ENCODE measurements at places on chromosomes 12 and 14.

- DNase-seq: no peak
Measured at GRCh38 chr14:77542421-77543239, 44.0 kb upstream of the ISM2 start.

DNA sequence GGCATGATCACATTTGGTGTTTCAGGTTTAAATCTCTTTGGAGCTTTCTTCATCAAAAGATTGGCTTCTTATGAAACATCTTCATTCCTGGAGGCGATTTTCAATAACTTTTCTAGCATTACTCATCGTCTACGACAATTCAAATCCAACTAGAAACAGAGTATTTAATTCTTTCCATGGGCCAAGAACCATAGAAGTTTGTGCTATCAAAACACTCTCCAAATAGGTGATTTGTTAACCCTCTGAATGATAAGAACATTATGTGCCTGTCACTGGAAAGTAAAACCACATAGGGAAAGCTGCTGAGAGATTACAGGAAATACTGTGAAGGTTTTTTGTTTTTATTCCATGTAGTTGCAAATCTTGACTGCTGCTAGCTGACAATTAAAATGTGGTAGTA, 6.9 kb upstream of the DCN start:
- no peak for DNase-seq

DNA sequence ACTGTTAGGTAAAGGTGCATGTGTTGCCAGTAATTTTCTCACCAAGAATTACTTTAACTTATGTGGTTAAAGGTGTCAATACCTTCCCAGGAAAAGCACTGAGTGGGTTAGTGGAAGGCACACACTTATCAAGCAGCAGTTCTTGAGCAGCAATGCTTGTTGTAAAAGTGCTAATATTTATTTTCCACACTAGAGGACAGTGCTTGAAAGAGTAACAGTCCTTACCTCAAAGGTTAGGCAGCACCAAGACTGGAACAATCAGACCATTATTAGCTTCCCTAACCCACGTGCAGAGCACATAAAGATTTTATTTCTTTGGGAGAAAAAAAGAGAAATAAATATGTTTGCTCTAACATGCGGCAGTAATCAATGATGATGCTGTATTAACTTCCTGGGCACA, 48.8 kb upstream of the KRR1 start:
- no peak for DNase-seq

- no peak for DNase-seq
Measured at GRCh38 chr12:120652656-120653435, 12.4 kb downstream of the CABP1 start.

- no peak for DNase-seq
Measured at GRCh38 chr12:3123729-3124128, 46.5 kb downstream of the TSPAN9 start.

DNA sequence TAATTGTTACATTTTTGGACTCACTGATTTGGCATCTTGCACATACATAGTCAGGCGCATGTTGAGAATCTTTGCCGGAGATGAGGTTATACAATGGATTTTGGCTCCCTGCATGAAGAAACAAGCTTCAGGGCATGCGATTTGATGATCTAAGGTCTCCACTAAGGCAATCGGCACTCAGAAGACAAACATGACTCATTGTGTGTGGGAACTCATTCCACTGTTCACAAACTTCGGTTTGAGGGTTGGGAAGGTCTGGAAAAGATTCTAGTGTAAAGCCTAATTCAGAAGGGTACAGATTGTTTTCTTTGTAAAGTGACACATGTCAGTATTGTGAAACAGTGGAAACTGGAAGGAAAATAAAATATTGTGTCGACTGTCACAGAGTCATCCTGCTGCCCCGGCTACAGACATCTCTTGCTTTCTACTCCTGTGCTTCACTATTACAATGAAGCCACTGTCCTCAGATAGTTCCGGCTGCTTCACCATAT, 192.6 kb upstream of the HMGA2 start:
- DNase-seq: no peak

- no peak for DNase-seq
Measured at GRCh38 chr14:99681832-99682148, 2.3 kb upstream of the CYP46A1 start.

DNA sequence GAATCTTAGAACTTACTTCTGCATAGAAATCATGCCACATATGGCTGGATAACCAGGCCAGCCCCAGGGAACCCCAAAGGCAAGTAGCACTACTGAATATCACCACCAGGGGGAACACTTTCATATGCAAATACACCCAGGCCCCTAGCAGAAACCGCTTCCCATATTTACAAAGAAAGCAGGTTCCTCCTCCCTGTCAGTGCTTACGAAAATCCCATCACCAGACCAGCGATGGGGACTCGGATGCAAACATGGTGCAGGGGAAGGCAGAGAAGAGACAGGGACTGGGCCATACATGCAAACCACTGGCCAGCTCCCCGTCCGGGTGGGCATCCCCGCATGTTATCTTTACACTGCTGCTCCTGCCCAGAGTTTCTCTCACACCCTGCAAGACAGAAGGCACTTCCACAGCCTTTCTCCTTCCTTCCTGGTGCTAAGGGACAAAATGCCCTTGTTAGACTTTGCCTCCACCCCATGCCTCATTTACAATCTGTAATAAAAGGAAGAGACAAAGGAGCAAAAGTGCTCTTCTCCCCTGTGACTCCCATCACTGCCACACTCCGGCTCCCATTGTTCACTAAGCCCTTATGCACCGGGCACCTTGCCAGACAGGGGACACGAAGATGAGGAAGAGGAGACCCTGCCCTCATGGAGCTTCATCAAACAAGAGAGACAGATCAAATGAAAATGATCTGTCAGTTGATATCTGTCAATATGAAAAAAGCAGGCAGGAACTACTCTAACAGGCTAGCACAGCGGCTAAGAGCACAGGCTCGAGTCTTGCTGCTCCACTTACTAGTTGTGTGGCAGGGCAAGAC, 62.3 kb downstream of the PTPN21 start:
- DNase-seq: peak; percentile 41

DNA sequence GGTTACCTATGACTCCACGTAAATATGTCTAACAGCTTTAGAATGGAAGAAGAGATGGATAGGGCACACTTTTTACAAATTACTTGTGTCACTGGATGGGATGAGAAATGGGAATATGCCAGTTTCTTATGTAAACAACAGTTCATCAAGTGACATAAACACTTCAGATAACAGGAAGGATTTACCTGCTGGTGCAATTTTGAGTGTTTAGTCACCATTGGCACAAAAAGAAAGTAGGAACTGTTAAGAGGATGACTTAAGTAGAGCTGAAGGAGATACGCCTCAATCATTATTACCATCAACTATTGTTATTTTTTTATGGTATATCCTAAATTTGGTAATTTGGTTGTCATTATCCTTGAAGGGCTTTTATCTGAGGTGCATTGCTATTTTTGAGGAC, 83.2 kb downstream of the RMST start:
- no peak for DNase-seq

- DNase-seq: no peak
Measured at GRCh38 chr14:42374332-42374731, 767.7 kb downstream of the LRFN5 start.

DNA sequence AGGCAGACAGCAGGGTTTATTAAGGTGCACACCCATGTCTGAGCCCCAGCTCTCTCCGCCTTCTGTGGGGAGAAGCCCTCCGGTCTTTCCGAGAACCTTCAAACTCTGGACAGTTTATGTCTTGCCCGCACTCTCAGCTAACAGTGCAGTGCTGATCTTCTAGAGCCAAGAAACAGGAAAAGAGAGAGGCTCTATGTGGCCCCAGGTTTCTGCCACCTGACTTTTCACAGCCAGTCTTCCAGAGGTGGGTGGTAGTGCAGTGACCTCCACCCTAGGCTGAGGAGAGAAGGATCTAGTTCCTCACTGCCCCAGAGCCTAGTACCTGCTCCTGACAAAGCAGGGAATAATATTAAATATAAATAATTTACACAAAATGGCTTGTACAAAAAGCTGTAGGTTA, 4.0 kb upstream of the SLC22A17 start:
- DNase-seq: no peak

GRCh38 chr14:20384886-20385285, 28.4 kb downstream of the TEP1 start:
- no peak for DNase-seq
